NK-92 treated with Interleukin-12 subunit alpha and Interleukin-12 subunit beta, amount 100 ng/mL, for 24 hours (cell line): ENCODE measurements at places on chromosomes 1 and 21.

DNA sequence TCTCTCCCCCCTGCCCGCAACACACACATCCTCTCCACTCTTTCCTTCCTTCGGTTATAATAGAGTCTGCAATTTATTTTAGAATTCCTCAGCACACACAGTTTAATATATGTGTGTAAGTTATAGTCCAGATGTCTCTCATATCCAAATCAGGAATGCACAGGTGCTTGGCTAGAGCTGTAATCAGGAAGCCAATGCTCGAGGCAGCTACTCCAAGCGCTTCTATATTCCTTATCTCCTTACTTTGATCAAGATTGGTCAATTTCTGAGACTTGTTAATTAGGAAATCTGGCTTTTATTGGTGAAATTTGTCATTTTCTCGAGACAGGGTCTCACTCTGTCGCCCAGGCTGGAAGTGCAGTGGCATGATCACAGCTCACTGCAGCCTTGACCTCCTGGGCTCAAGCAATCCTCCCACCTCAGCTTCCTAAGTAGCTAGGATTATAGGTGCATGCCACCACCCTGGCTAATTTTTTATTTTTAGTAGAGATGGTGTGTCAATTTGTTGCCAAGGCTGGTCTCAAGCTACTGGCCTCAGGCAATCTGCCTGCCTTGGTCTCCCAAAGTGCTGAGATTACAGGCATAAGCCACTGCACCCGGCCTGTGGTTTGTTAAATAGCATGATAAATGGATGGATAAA lies 27.7 kb downstream of the RPL5 start:
- no peak for DNase-seq

DNA sequence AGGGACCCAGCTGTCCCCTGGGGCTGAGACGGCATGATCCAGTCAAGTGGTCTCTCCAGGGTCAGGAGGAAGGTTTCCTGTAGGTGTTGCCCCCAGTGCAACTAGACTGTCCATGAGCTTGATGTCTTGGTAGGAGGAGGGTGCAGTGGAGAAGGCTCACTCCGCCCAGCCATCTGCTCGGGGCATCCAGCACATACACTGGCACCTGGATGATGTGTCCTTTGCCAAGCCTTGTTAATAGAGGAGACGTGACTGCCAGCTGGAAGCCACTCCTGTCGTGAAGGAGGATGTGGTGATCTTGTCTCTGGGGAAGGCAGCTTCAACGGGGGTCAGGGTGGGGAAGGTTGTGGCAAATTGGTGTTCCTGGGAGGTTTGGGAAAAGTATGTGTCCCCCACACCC lies 6.2 kb downstream of the DISP3 start:
- DNase-seq: no peak

- no peak for DNase-seq
Observed at GRCh38 chr1:77889671-77890070, 1.2 kb downstream of the NEXN start.

DNA sequence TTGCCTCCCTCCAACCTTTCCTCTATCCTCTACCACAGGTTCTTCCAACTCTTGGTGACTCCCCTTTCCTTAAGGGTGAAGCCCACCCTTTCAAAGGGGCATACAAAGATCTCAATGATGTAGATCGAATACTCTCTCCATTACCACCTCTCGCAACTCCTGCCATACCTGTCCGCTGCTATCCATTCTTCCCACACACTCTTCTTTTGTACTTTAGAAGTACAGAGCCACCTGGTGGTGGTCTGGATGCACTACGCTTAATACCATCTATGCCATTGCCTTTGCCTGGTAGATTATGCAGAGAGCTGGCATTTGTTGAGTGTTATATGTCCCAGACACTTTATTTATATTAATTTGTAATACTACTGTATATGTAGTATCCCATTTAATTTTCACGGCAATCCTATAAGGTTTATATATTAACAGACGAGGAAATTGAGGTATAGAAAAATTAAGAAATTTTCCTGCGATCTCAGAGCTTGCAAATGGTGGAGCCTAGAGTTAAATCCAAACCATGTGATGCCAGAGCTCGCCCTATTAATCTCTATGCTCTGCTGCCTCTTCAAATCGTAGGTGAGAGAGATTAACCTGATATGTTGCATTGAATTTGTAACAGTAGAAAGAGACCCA lies 22.9 kb downstream of the TSHB start:
- DNase-seq: peak; percentile 14

- DNase-seq: peak; percentile 29
Observed at GRCh38 chr1:184160236-184160635, 108.7 kb downstream of the TSEN15 start.

- DNase-seq: no peak
Observed at GRCh38 chr1:109530457-109531087, 9.1 kb upstream of the GPR61 start.

- no peak for DNase-seq
Observed at GRCh38 chr1:59761443-59761842, 53.3 kb upstream of the HOOK1 start.

GRCh38 chr1:156914440-156914856 lies 6.0 kb upstream of the LRRC71 start:
- DNase-seq: no peak

- DNase-seq: peak; percentile 62
Observed at GRCh38 chr1:17439250-17440073, at the start of gene RCC2. Gene RCC2, minus strand, starts transcription at chr1:17439677. Its CDS starts 1,163 bp downstream, at chr1:17438514.

DNA sequence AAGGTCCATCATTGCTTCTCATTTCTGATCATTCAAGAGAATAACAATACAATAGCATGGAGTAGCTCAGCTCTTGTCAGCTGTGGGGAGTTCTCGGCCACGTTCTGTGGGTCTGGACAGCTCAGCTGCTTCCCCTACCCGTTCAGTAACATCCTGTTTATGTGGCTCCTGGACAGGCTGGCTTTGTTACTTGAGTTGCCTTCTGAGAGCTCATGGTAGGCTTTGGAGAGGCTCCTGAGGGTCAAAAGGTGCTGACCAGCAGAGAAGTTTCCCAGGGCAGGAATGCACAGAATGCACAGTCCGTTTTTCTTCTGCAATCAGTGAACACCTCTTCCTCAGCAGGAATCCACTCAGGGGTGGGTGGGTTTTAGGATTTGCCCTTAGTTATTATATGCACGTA lies 36.0 kb downstream of the KAZN start:
- DNase-seq: no peak

DNA sequence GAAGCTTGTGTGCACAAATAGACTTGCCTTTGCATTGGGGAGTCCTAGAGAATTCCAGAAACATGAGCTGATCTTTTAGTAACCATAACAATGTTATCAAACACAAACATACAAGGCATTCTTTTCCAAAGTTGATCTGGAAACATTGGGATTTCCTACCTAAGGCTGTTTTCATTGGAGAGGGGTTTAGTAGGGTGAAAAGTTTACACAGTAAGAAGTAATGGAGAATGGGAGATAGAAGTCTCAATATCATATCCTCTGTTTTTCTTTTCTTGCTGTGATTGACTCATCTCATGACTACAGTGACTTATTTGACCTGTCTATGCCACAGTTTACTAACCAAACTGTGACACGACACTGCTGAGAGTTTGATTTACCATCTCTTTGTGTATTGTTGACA lies 65.6 kb upstream of the PLA2G4A start:
- DNase-seq: no peak

DNA sequence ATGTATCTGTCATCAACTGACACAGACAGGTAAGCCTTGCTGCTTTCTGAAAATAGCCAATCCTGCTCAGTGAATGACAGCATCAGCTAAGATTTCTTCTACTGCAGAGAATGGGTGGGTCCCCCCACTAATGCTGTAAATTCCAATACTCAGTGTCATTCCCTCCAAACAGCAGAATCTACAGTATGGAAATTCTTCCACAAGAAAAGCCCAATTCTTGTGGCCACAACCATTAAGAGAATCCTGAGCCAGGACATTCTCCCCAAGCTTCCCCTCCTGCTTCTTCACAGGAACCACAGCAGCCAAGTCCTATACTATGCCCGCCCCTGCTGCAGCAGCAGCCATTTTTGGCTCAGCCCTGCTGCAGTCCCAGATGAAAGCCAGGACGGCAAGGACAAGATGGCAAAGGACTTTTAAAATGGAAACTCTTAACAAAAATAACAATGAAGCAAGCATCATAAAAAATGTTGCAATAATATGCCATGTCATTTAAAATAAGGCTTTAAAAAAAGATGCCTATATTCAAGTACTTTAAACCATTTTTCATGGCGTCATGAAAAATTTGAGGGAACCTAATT lies 26.8 kb downstream of the EIF4G3 start:
- DNase-seq: no peak

GRCh38 chr1:99119188-99119587 lies 114.5 kb upstream of the PLPPR5 start:
- DNase-seq: no peak

- no peak for DNase-seq
Observed at GRCh38 chr1:52569449-52570210, 16.7 kb upstream of the TUT4 start.

GRCh38 chr1:216688127-216688657 lies 35.0 kb downstream of the ESRRG start:
- no peak for DNase-seq

DNA sequence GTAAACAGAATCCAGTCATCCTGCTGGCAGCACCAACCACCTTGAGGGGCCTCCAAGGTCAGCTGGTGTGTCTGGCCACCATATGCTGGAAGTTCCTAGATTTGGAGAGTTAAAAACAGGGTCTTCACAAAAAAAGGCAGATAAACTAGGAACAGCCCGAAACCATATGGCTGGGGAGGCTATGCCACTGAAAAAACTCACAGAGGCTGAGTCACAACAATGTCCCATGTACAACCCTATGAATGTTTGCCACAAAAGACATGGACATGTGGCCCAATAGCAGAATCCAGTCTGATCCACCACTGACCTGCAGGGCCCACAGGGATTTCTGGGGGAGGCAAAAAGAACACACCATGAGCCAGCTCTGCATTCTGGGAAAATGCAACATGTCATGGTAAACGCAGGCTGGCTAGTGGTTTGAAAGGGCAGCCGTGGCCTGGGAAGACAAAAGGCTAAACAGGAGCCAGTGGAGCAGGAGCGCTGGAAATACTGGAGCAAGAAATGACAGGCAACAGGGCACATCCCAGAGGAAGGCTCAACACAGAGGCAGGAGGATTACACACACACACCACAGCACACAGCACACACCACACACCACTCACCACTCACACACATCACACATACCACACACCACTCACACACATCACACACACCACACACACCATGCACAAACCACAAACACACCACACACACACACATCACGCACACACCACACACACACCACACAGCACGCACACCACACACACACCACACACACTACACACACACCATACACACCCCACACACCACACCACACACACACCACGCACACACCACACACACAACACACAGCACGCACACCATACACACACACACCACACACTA lies 55.4 kb downstream of the HSF2BP start:
- no peak for DNase-seq

GRCh38 chr1:101444381-101444780 lies 207.6 kb downstream of the S1PR1 start:
- no peak for DNase-seq

DNA sequence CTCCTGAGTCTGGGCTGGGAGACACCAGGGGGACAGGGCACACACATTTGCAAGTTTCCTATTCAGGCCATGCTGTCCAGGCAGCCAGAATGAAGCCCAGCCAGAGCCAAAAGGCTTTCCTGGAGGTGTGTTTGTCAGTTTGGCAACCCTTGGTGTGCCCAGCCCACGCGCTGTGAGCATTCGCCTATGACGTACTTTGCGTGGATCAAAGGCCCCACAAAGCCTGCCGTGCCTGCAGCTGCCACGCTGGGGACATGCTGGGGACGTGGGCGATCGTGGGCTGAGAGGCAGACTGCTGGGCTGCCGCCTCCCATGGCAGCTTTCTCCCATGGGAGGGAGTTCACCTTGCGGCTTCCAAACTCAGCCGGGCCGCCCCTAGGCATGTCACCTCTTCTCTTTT lies 57.5 kb downstream of the CD247 start:
- no peak for DNase-seq

DNA sequence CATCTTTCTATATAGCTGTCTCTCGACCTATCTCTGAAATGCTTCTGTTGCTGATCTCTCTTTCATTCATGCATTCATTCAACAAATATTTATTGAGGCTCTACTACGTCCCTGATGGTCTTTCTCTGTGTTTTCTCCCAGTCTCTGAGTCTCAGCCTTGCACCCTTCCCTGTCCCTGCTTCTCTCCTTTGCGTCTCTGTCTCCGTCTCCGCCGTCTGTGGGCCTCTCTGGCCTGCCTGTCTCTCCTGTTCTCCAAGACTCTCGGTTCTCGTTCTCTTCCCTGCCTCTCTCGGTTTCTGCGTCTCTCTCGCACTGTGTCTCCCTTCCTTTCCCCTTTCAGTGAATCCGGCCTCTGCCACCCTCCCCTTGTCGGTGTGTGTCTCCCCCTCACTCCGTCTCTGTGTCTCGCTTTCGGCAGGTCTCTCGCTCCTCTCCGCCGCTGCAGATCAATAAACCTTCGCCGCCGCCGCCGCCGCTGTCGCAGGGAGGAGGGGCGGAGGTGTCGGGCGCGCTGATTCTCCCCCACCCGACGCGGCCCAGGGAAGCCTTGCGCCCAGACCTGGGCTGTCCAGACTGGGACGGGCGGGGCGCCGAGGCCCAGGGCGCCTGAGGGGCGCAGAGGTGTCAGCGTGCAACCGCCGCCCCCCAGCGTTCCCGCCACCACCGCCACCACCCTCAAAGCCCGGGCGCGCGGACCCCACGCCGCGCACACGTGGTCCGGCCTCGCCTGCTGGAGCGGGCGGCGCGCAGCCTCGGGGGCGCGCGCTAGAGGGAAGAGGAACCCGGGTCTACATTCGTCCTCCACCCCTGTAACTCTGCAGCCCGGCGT lies 3.0 kb downstream of the EFNA3 start:
- DNase-seq: no peak

DNA sequence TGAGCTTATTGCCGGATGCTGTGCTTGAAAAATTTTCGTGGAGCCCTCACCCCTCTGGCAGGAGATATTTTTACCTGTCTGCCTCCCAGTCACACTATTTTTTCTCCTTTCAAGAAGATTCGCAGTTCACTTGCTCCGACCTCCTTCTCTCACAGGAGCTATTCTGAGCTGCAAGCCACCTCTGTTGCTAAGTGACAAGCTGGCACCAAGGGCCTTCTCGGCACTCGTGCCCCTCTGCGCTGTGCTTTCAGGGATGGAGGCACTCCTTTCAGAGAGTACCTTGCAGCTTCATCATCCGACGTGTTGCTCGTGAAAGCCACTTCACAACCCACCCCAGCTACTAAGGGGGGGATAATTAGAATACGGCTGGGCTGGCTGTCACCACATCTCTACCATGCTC lies 11.6 kb downstream of the SLC6A17 start:
- no peak for DNase-seq

DNA sequence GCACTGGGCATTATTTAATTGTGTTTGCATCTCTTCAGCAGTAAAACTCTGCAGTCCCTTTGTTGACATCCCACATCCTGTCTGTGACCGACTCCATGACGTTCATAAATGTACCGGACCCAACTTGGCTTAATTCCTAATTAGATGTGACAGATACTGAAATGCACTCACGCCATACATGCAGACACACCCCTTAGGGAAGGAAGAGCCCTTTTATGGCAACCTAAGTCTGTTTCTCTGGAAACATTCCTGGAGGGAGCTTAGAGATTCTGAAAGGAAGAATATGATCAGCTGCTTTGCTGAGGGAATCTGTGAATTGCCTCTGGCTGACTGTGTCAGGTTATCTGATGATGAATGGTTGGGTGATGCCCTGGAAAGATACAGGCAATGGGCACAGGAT lies 33.4 kb downstream of the ADAMTS5 start:
- no peak for DNase-seq

- no peak for DNase-seq
Observed at GRCh38 chr21:32955311-32956060, 70.2 kb upstream of the OLIG2 start.
